ENCODE measurements at places on chromosomes 12 and 14. TPM values are rescaled to one million over a fixed set of nuclear protein-coding genes. Genes with fewer than 3 reads are reported as not detected.

Gene FAM186B
- total RNA-seq = not detected

DNA sequence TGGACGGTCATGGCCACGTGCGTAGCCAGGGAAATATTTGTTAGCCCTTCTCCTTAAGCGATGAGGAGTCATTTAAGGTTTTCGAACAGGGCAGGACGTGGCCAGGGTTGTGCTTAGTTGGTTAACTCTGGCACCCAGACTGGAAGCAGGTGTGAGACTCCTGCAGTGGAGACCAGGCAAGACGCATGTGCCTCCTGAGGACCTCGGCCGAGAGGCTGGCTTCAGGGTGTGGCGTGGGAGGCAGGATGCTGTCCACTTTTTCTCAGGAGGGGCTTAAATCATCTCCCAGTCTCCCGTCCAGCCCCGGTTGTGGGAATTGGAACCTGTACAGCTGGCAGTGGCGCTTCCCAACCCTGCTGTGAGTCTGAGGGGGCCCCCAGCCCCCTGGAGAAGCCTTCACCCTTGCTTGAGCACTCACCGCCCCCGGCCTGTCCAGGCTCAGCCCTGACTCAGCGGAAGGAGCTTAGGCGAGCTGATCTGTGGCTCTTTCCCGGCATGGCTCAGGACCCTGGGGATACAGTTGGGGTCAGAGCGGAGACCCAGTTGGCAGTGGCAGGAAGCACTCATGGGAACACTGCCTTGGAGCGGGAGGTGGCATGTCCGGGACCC lies 46.3 kb upstream of the TSPAN9 start:
- DNase-seq = no peak

Gene PRB3
- total RNA-seq = not detected

Gene GLT8D2
- total RNA-seq = 9.5 TPM

DNA sequence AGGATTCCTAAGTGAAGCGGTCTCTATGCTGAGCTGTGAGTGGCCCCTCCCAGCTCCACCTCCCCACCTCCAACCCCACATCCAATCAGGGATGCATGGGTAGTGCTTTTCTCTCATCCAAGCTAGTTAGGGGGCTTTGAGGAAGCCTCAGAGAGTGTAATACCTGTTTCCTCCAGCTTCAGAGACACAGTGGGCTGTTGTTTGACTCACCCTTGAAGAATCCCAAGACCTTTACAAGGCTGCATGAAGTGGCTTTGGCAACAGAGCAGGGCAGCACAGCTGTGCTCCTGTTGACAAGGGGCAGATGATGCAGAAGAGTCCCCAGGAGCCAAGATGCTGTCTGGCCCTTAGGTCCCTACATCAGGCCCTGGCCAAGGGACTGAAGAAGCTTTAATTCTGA lies 27.1 kb upstream of the CLMN start:
- DNase-seq = no peak

Gene ETV6
- 28.2 TPM for total RNA-seq
